ENCODE measurements at places on chromosomes 6 and 20. TPM values are rescaled to one million over a fixed set of nuclear protein-coding genes. Genes with fewer than 3 reads are reported as not detected.

KHDC1L gene
- total RNA-seq, result not detected

PKHD1 gene
- total RNA-seq, result not detected

DNA sequence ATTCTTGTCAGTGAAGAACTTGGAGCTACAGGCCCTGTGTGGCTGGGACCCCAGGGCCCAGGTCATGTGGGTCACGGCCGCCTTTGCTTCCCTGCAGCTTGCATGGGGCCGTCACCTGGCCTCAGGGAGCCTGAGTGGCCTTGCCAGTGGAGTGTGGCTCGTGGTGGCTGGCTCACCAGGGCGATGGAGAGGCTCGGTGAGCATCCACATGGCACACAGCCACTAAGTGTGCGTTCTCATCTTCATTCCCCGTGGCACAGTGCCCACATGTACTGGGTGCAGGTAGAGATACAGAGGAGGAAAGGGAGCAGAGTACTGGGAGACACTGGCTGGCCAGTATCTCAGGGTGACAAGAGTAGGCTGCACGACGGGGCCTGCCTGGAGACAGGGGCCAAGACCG, 21.5 kb downstream of the MANBAL start:
- no peak for DNase-seq

- DNase-seq, result no peak
These were observed at the start of gene CRISP1 for GRCh38 chr6:49866485-49866943. Gene CRISP1 (minus strand): TSS chr6:49866535. CDS start chr6:49857400, 9,135 bp downstream.

C20orf202 gene
- 0.28 TPM for total RNA-seq

- DNase-seq, result no peak
These were observed 7.8 kb downstream of the KCNG1 start for GRCh38 chr20:51014797-51015722.

DNA sequence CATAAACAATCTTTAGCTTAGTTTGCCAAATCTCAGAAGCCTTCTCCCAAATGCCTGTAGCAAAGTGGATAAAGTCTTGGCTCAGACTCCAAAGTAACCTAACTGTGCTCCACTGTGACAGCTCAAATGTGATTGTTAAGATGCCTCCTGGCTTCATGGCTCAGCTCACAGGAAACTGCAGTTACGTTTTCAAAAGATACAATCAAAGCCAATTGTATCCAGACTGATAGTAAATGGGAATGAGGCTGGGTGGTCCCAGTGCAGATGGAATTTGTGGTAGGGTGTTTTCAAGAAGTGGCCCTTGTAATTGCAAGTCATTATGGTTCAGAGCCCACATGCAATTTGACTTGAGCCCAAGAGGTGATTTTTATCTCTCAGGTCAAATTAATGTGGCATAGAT, 151.2 kb upstream of the TAB2 start:
- no peak for DNase-seq

DNA sequence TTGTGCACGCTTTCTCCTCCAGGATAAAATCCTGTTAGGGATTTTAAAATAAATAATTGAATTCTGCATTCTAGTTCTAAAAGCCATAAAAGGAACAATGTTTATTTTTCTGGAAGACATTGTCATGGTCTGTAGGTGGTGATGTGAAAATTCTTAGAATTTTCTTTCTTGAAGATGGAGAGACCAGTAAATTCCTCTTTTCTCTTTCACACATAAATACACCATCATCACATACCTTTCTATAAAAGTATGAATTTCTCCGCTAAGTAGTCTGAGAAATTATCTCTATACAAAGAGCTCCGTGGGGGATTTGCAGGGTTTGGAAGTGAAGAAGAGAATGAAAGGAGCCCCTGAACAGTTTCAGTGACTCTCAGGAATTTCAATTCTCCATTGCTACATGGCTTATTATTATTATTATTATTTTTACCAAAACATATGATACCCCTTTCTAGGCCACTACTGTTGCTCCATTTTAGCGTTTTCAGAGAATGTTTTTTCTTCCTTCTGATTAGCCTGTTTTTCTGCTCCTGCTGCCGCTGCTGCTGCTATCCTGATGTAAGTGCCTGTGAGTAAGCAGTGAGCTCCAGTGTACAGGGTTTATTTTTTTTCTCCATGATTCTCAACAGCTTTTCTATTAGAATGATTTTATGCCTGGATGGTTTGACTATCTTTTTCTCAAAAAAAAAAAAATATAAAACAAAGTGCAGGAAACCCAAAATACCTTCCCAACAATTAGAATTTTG, 145.8 kb downstream of the SAMD5 start:
- DNase-seq, result no peak

GRCh38 chr6:7895125-7895423, 15.5 kb downstream of the TXNDC5 start:
- no peak for DNase-seq

GRCh38 chr20:9261781-9262180, 192.9 kb downstream of the PLCB4 start:
- no peak for DNase-seq

PDE7B gene
- 10.1 TPM for total RNA-seq

Data from omental fat pad (tissue), 4 donors.